Activated naive CD4-positive, alpha-beta T cell treated with anti-CD3 and anti-CD28 coated beads for 36 hours (primary cell): ENCODE measurements at places on chromosomes 12 and 14. TPM values are rescaled to one million over a fixed set of nuclear protein-coding genes. Genes with fewer than 3 reads are reported as not detected.
A peak's percentile ranks its signal among the peaks of the same experiment; 100 is the strongest.

DNA sequence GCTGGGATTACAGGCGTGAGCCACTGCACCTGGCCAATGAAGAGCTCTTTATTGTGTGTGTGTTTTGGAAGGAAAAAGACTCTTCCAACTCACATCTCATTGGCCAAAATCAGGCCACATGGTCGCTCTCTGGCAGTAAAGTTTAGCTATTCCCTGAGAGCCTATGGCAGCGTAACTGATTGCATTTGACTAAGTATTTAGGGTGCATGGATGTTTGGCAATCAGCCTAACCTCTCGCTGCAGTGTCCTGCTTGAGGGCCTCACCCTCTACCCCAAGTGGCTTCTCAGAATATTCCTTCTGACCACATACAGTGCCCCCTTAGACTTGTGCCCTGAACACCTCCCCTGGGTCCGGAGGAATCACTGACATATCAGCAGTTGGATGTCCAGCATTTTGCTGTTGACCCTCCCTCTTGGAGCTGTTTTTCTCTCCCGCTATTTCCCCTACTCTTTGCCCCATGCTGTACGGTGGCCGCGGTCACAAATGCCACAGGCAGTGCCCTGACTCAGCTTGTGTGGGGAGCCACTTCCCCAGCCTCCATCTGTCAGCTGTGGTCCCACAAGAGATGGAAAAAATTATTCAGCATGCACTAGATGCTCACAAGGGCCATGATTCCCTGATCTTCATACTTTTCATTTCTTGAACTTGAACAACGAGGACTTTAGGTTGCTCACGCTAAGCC lies 9.5 kb downstream of the PHETA1 start:
- peak; percentile 55 for DNase-seq

DNA sequence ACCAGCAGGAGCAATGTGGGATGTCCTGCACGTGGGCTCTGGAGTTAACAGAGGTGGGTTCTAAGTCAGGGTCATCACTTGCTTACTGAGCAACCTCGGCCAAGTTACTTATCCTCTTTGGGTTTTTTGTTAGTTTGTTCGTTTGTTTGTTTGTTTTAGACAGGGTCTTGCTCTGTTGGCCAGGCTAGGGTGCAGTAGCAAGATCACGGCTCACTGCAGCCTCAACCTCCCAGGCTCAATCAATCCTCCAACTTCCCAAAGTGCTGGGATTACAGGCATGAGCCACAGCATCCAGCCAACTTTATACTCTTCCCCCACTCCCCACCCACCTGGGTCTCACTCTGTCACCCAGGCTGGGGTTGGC lies 78.4 kb downstream of the SETD3 start:
- no peak for DNase-seq

GRCh38 chr12:131468206-131468605 lies 242.7 kb upstream of the SFSWAP start:
- no peak for DNase-seq

DNA sequence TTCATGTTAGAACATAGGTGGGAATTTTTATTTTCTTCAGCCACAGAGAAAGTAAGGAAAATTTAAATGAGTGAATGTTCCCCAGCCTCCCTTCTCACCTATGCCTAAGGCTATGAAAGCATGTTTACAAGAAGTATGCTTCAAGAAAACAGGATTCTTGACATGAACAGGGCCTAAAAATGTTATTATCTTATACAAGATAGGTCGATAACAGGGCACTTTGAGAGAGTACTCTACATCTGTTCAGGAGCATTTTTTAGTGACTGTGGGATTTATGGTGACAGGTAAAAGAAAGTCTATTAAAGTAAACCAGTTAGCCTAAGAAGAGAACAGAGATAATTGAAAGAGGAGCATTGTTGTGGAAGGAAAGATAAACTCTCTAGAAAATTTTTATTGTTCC lies 222.9 kb upstream of the DAAM1 start:
- no peak for DNase-seq

DNA sequence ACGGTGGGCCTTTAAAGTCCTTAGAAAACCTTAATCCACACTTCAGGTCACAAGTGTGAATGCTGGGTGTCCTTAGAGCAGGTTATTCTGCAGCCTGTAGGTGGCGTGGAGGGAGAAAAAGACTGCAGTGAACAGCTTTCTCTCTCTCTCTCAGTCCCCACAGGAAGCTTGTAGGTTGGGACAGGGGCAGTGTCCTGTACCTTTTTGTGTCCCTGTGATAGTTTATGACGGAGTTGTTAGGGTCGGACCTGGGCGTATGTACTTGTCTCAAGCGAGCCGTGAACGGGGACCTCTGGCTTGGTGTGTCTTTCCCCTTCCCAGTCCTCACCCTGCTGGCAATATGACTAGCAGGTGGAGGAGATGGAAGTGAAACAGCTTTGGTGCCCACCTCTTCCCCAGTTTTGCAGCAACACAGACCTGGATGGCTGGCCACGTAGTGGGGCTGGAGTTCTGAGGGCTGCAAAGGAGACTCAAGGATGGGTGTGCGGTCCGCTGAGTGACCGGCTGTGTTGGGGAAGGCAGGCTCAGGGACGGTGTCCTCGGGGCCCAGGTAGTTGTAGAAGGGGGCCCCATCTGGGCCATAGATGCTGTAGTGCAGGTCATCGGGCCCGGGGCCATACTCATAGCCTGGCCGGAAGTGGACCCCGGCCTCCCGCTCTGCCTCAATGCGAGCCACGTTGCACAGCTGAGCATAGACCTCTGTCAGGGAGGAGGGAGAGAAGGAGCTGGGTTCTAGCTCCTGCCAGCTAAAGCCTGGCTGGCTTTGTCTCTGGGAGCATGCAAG lies 8.9 kb downstream of the ISCA2 start:
- peak; percentile 44 for DNase-seq

DNA sequence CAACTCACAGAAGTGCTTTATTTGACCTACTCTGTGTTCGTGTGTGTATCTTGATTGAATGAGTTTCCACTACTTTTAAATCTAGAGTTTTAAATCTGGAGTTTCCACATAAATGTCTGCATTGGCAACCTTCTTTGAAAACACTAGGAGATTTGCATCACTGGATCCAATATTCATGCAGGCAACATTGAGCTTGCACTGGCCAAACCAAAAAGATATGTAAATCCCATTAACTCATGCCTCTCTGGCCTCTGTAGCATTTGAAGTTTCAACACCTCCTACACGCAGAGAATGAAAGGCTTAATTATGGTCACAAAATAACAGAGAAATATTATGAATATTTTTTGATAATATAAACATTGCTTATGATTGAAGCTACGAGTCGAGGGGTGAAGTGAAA lies 178.6 kb downstream of the DUSP6 start:
- DNase-seq, result no peak

- DNase-seq, result no peak
These were observed 165.7 kb upstream of the RTL1 start for GRCh38 chr14:101069228-101069549.

DNA sequence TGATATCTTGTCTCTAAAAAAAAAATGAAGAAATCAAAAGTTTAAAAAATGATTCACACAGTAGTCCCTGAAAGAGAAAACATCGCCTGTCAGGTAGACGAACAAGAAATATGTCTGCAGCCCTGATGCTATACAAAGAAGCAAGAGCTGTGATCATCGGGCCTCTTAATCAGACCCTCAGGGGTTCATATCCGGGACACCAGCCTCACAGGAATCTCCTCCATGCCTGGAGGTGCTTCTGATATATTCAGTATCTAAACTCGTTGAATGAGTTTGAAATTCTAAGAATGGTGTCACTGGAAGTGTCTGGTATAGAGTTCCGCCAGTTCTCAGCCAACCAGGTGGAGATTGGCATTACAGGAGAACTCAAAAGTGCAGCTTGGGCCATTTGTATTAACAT lies 64.7 kb downstream of the KSR2 start:
- no peak for DNase-seq

- DNase-seq, result peak; percentile 30
These were observed 88.6 kb downstream of the R3HDM2 start for GRCh38 chr12:57342207-57342691.

DNA sequence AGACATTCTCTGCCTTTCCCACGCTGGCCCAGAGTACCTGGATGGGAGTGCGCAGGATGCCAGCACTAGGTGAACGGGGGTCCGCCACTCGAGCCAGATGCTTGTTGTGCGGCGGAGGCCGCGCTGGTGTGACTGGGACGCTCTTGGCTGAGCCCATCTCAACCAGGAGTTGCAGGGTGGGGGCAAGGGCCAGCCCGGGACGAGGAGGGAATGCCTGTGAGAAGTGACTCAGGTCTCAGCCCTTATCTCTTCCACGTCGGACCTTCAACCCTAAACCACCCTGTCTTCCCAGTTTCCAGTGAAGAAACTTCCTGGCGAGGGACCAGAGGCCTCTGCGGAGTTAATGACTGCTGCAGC lies 312 bp downstream of the CDCA3 start:
- DNase-seq, result no peak

Gene PARPBP
- 28.8 TPM for total RNA-seq

Gene AMDHD1
- 0.52 TPM for total RNA-seq

Gene MLXIP
- total RNA-seq, result 18.8 TPM

Gene ANAPC5
- 117 TPM for total RNA-seq

Gene STRAP
- total RNA-seq, result 131 TPM
